Stimulated activated CD8-positive, alpha-beta memory T cell treated with anti-CD3 and anti-CD28 coated beads, Interleukin-12 subunit alpha, Interleukin-12 subunit beta, amount 100 ng/mL, for 4 hours (primary cell): ENCODE measurements at places on chromosomes 2 and 18.

DNA sequence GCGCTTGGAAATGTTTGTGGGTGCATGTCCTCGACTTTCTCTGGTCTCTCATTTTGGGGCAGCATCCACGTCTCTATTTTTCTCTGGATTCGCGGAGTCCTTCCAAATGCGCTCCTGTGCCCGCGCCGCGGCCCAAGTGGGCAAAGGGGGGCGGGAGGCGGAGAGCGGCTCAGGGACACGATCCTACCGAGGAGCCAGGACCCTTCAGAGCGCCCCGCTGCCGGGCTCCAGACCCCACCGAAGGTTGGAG lies 990 bp downstream of the EPAS1 start:
- DNase-seq = no peak

GRCh38 chr18:10928772-10929373 lies 220.5 kb downstream of the PIEZO2 start:
- no peak for DNase-seq

DNA sequence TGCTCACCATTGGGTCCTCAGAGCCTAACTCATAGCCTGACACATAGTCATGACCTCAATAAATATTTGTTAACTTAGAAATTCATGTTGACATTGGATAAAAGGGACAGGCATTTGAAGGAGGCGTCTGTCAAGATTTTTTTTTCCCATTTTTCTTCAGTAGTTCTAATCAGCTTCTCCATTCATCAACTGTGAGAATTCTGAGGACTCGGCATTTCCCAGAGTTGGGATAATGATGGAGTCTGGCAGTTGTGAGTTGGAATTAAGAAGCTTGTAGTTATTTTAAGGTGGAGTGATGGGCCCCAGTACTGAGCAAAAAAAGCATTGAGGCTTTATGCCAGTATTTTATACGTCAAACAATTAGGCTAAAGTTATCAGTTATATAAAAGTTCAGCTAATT lies 4.6 kb downstream of the SPATS2L start:
- no peak for DNase-seq

DNA sequence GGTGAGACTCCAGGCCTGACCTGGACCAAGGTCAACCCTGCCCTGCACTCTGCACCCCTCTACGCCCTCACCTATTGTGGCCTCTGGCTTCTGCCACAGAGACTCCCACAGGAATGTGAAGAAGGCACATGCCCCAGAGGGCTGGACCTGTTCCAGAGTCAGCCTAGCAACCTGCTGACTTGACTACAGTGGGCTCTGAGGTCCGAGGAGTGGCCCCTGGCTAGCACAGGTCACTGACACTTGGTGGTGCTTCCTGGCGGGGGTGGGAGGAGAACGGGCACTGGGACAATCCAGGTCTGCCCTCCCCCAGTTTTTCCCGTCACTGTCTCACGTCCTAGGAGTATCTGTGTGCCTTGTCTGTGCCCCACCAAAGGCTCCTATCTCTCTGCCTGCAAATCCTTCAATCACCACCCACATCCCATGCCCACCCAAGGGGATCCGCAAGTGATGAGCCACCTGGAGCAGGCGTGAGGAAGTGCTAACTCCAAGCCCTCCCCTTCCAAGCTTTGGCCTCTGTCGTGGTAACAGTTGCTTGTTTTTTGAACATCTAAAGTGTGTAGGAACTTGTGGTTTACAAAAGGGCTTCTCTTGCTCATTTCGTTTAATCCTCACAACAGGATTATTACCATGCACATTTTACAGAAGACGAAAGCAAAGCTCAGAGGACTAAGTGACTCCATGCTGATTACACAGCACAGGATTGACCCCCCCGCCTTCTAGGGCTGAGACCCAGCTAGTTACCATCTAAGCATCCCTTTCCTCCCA lies 86.2 kb downstream of the MCFD2 start:
- no peak for DNase-seq

- no peak for DNase-seq
These were observed 126.9 kb upstream of the DAPL1 start for GRCh38 chr2:158668001-158668765.

GRCh38 chr2:3102922-3103569 lies 274.6 kb downstream of the EIPR1 start:
- DNase-seq = no peak

DNA sequence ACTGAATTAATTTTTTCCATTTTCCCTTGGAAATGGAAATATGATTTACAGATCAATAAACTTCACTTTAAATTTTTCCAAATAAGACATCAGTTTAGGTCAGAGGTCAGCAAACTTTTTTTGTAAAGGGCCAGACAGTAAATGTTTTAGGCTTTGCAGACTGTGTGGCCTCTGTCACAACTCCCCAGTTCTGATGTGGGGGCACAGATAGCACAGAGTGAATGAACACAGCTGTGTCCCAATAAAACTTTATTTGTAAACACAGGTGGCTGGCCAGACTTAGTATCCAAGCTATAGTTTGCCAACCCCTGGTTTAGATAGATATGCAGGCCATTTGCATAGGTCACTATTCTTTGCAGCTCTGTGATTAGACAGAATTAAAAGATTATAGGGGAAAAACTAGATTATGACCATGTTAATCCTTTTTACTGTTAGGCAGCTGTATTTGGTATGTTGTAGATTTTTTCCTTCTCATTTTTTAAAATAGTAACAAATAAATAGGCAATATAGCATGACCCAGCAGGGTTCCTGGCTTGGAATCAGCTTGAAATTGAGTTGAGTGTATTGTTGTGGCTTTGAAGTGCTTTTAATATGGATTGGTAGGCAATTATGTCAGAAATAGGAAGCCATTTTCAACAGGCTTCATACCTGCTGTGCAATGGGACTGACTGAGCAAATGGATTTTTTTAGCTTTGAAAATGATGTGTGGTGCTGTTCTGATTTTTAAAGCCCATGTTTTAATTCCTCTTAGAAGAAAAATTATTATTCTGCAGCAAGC lies 59.7 kb downstream of the WDSUB1 start:
- no peak for DNase-seq

DNA sequence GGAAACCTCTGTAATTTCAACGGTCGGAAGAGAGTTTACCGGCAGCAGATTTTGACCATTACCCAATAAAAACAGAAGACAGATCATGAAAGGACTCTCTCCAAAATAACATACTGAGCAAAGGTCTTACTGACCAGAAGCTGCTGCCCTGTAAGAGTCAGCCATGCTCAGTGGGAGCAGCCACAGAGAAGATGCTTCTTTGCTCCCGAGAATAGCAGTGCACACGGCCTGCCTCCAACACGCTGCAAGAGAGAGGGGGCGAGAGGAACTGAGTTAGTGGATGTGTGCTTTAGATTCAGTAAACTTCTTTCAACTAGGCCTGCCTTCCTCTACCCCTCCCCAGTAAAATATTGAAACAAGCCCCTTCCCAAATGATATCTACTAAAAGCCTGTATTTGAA lies 103.7 kb downstream of the NCK2 start:
- no peak for DNase-seq

DNA sequence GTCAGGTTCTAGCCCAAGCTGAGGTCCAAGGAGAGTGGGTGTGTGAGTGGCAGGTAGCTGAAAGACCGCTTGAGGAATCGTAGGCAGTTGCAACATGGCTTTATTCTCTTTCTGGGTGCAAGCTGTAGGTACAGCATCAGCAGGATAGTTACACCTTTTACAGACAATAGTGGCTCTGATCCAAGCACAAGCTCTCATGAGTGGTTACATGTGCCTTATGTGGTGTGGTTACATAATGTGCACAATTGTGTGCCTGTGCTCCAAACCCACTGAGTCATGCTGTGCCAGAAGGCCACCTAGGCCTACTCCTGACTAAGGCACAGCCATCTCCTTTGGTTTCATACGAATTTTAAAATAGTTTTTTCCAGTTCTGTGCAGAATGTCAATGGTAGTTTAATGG lies 227.6 kb downstream of the SATB2 start:
- DNase-seq = no peak

GRCh38 chr2:238102865-238103264 lies 2.7 kb downstream of the ESPNL start:
- no peak for DNase-seq

GRCh38 chr18:34767601-34768027 lies 57.5 kb downstream of the DTNA start:
- no peak for DNase-seq

DNA sequence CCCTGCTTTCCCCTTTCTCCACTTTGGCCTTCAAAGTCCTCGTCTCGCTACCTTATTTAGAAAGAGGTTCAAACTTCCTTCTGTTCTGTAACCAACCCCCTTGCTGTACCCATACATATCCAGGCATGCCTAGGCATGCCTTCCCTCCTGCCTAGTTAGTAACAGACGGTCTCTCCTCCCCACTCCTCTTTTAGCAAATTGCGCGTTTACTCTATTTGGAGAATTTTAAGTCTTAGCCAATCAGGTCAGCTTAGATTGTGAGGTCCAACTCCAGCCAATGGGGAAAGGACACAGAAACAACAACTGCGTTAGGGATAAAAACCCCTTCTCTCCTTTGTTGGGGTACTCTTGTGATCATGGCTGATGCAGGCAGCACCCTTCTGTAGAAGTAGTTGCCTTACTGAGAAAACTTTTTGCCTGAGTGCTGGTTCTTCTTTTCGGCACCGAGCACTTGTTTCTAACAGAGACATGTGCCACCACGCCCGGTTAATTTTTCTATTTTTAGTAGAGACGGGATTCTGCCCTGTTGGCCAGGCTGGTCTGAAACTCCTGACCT lies 85.9 kb upstream of the FOXI3 start:
- DNase-seq = no peak
